Astrocyte (in vitro differentiated cells and primary cell): ENCODE measurements at places on chromosomes 5 and 9. TPM values are rescaled to one million over a fixed set of nuclear protein-coding genes. Genes with fewer than 3 reads are reported as not detected.

TMEM252 gene
- total RNA-seq: not detected in 2 replicates

GRCh38 chr5:163915481-163915961 lies 410.1 kb downstream of the MAT2B start:
- H3K27me3 ChIP-seq: no peaks in the 10 kb centered on the region
- no peak overlapping the region for H3K27ac ChIP-seq
- no peaks in the 10 kb centered on the region for H3K36me3 ChIP-seq
- DNase-seq: peak; percentile 49

DNA sequence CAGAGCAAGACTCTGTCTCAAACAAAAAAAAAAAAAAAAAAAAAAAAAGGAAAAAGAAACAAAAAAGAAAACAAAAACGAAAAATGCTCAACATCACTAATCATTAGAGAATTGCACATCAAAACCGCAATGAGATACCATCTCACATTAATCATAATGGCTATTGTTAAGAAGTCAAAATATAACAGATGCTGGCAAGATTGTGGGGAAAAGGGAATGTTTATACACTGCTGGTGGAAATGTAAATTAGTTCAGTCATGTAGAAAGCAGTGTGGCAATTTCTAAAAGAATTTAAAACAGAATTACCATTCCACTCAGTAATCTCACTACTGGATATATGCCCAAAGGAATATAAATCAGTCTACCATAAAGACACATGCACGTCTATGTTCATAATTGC lies 50.4 kb upstream of the PRR16 start:
- no peak overlapping the region for H3K27ac ChIP-seq
- no peak overlapping the region for H3K4me3 ChIP-seq
- H3K4me1 ChIP-seq: no peaks in the 10 kb centered on the region

GRCh38 chr5:171669571-171669970 lies 116.0 kb upstream of the SMIM23 start:
- H3K27me3 ChIP-seq: no peaks in the 10 kb centered on the region
- H3K4me3 ChIP-seq: no peak overlapping the region
- H3K27ac ChIP-seq: no peak overlapping the region
- H3K36me3 ChIP-seq: no peaks in the 10 kb centered on the region
- H3K4me1 ChIP-seq: peaks cover 11% of the 10 kb centered on the region

DNA sequence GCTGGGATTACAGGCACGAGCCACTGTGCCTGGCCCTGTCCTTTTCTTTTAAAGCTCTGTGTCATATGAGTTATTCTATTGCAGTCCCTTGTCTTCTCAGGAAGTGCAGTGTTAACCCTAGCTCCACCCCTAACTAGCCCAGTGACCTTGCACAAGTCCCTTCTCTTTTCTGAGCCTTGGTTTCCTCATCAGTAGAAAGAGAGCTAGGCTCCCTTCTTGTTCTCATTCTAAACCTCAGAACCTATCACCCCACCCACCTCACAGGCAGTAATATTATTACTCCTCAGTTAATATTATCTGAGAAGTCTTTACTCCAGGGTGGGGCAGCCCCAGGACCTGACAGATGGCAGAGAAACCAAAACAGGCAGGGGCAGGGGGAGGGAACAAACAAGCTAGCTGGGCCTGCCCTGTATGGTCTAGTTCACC lies 7.2 kb downstream of the CYFIP2 start:
- H3K27ac ChIP-seq: no peak overlapping the region
- no peak for DNase-seq
- H3K27me3 ChIP-seq: peaks cover 2% of the 10 kb centered on the region
- no peaks in the 10 kb centered on the region for H3K4me1 ChIP-seq

GRCh38 chr5:150023136-150023535 lies 22.6 kb downstream of the HMGXB3 start:
- no peak overlapping the region for H3K4me3 ChIP-seq
- H3K4me1 ChIP-seq: peaks cover 28% of the 10 kb centered on the region
- peaks cover 61% of the 10 kb centered on the region for H3K36me3 ChIP-seq
- no peaks in the 10 kb centered on the region for H3K27me3 ChIP-seq
- no peak for DNase-seq

OTP gene
- total RNA-seq: 0.16 and 0.17 TPM in 2 replicates

DNA sequence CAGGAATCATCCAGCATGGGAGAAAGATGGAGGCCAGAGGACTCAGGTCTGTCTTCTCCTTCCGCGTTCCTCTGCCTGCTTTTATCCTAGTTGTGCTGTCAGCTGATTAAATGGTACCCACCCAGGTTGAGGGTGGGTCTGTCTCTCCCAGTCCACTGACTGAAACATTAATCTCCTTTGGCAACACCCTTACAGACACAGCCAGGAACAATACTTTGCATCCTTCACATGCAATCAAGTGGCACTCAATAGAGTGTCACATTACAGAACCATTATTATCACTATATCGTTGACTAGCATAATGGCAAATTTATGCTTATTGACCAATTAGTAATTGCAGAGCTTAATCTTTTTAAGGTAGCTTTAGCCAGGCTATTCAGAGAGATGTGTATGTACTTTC lies 64.8 kb downstream of the UNC13B start:
- no peaks in the 10 kb centered on the region for H3K27me3 ChIP-seq
- H3K36me3 ChIP-seq: no peaks in the 10 kb centered on the region
- no peak for DNase-seq
- H3K27ac ChIP-seq: no peak overlapping the region
- no peaks in the 10 kb centered on the region for H3K4me1 ChIP-seq

- no peak for DNase-seq
- H3K4me1 ChIP-seq: peaks cover 6% of the 10 kb centered on the region
- H3K27ac ChIP-seq: no peak overlapping the region
- no peaks in the 10 kb centered on the region for H3K27me3 ChIP-seq
- H3K36me3 ChIP-seq: no peaks in the 10 kb centered on the region
Measured at GRCh38 chr5:149616727-149617285, 35.5 kb downstream of the ARHGEF37 start.

SIT1 gene
- total RNA-seq: not detected in 2 replicates

DCTN3 gene
- 93.0 and 94.8 TPM in 2 replicates for total RNA-seq

GRCh38 chr9:95499847-95500246 lies 16.9 kb downstream of the PTCH1 start:
- H3K4me3 ChIP-seq: no peak overlapping the region
- DNase-seq: peak; percentile 34
- peaks cover 12% of the 10 kb centered on the region for H3K4me1 ChIP-seq
- H3K36me3 ChIP-seq: no peaks in the 10 kb centered on the region
- H3K27ac ChIP-seq: no peak overlapping the region
- peaks cover 10% of the 10 kb centered on the region for H3K27me3 ChIP-seq

- no peaks in the 10 kb centered on the region for H3K4me1 ChIP-seq
- no peak overlapping the region for H3K27ac ChIP-seq
- no peak for DNase-seq
Measured at GRCh38 chr5:112125903-112126302, 293.2 kb downstream of the EPB41L4A start.

- no peak for DNase-seq
- peaks cover 12% of the 10 kb centered on the region for H3K4me1 ChIP-seq
- H3K36me3 ChIP-seq: no peaks in the 10 kb centered on the region
- H3K27ac ChIP-seq: no peak overlapping the region
Measured at GRCh38 chr9:38224941-38225340, 155.9 kb upstream of the SHB start.

GRCh38 chr9:79976257-79977073 lies 404.7 kb downstream of the TLE4 start:
- no peak for DNase-seq
- no peak overlapping the region for H3K27ac ChIP-seq
- H3K27me3 ChIP-seq: peaks cover 7% of the 10 kb centered on the region
- H3K36me3 ChIP-seq: no peaks in the 10 kb centered on the region
